Kidney capillary endothelial cell (primary cell): ENCODE measurements at places on chromosomes 6 and 20.

GRCh38 chr6:170344631-170345576 lies 38.3 kb downstream of the FAM120B start:
- peak; percentile 85 for DNase-seq

- no peak for DNase-seq
Measured at GRCh38 chr6:63941747-63942470, 306.3 kb downstream of the PHF3 start.

- DNase-seq: no peak
Measured at GRCh38 chr6:154209555-154209954, 147.0 kb downstream of the IPCEF1 start.

GRCh38 chr6:313087-313486 lies 20.8 kb downstream of the DUSP22 start:
- no peak for DNase-seq

- no peak for DNase-seq
Measured at GRCh38 chr6:159826004-159826403, 25.9 kb downstream of the PNLDC1 start.

GRCh38 chr6:43628393-43629103 lies 516 bp downstream of the GTPBP2 start:
- no peak for DNase-seq

DNA sequence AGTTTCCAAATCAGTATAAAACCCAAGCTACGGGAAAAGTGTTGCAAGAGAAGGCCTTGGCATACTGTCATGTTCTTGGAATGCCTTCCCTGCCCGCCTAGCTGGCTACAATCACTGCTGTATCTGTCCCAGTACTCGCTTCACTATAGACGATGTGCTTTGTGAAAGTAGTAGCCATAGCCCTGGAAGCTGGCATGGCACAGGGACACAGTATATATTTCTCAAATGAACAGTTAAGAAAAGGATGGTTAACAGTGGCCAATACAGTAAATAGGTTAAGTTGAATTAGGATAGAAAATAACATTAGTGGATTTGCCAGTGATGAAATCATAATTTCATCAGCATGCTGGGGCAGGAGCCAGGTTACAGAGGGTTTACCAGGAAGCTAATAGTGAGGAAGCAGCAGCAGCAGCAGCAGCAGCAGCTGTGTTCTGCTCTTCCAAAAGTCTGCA lies 499.3 kb downstream of the CDKAL1 start:
- DNase-seq: no peak

DNA sequence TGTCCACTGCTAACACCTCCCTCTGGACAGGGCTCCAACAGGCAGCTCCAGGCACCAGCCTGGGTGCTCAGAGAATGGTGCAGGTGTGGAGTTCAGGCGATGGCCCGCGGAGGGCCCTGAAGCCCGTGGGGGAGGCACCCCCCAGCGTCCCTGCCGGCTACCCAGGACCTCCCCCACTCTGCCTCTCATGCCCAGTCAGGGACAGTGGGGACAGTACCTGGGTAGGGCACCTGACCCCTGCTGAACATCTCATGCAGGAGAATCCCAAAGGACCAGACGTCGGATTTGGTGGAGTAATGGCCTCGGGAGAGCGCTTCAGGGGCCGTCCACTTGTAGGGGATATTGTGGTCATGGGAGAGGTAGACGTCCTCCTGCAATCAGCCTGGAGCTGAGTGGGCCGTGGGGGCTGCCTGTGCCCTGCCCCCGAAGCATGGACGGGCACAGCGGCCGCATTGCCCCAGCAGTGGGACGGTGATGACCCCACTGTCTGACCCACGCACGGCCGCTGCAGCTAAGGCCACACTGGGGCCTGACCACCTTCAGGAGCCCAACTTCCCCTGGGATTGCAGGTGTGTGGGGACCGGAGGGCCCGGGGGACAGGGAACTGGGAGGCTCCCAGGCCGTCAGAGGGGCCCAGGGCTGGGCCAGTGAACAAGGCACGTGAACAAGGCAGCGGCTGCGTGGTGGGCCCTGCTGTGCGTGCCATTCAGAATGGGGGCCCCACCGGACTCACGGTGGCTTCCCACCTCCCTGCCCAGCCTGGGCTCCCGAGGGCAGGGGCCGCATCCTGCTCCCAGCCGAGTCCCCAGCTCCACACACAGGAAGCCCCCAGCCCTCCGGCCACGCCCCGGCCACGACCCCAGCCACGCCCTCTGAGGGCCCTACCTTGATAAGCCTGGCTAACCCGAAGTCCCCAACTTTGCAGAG lies 7.1 kb downstream of the PTK6 start:
- no peak for DNase-seq

DNA sequence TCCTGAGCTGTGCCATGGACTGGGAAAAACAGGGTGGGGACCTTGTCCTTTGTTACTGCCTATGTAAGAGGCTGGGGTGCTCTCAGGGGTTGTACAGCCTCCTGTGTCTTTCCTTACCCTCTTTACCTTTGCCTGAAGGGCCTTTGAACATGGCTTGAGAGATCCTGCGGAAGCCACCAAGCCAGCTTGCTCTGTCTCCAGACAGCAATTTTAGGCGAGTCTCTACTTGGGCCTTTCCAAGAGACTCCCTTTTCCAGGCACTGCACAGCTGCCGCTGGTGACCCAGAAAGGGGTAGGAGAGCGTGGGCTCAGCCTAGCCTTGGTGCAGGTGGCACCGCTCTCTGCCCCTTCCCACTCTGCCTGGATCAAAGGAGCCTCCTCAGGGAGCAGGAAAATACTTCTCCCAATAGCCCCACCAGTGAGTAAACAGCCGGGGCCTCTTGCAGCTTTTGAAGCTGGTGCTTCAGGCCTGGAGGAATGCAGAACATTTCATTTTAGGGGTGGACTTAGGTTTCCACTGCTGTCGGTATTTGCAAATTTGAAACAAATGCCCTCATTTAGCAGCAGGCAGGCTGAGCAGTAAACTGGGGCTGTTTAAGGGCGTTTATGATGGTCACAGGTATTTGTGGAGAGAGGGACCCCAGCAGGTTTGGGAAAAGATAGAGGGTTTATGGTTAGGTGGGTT lies 13.9 kb downstream of the PTK7 start:
- no peak for DNase-seq

- no peak for DNase-seq
Measured at GRCh38 chr6:156057869-156058268, 602.2 kb upstream of the NOX3 start.

DNA sequence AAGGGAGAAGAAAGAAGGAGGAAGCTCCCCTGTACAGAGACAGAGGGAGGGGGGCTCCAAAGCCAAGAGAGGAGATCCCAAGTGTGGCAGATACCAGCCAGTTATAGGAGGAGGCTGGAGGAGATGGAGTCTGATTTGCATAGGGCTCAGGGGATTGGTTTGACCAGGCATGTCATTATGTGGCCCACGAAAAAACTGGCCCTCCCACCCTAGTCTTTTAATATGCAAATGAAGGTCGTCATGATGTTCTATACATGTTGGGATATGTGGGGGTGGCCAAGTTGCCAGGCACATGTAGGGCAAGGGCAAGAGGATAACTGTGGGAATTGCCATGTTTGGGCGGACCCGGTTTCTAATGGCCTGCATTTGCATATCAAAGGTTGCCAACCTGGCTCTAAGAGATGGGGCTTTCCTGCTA lies 17.6 kb upstream of the ZFP64 start:
- no peak for DNase-seq

GRCh38 chr6:138719744-138720143 lies 53.8 kb upstream of the CCDC28A start:
- DNase-seq: no peak

GRCh38 chr6:7104752-7105151 lies 3.0 kb upstream of the RREB1 start:
- no peak for DNase-seq

DNA sequence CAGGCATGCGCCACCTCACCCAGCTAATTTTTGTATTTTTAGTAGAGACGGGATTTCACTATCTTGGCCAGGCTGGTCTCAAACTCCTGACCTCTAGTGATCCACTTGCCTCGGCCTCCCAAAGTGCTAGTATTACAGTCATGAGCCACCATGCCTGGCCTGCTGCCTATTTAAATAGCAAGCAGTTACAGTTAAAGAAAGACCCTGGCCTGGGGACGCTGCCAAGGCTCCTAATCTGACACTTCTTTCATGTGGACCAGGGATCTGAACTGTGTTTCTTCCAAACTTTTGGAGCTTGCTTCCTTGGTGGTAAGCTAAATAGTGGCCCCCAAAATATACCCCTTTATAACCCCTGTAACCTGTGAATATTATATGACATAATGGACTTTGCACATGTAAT lies 15.3 kb downstream of the PPARD start:
- DNase-seq: no peak

GRCh38 chr6:56445818-56446217 lies 196.9 kb downstream of the DST start:
- no peak for DNase-seq

- DNase-seq: no peak
Measured at GRCh38 chr6:2961506-2961905, 9.9 kb downstream of the SERPINB6 start.

DNA sequence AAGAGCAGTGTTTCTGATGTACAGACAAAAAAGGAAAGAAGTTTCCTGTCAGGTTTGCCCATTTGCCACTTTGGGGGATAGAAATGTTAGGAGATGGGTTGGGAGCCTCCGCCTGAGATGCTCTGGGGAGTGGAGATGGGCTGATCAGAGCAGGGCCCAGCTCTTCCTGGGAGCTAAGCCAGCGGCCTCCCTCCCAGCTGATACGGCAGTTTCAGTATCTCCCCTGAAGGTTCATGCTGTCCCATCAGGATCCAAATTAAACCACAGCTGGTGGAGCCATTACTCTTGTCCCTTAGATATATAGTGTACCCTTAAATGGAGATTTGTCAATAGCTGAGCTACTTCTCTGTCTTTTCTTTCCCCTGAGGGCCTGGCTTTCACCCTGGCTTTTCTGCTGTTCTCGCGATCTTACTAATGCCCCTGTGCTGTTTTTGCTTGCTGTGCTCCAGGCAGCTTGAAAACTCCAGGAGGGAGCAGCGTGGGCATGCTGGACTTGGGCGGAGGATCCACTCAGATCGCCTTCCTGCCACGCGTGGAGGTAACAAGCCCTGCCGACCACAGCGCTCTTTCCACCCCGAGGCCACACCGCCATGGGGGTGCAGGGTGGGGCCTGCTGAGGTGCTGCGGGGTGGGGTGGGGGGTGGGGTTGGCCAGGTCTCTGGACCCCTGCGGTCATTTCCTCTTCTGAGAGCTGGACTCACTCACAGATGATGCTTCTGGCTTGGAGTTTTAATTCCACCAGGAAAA lies 20.9 kb downstream of the ENTPD6 start:
- no peak for DNase-seq

DNA sequence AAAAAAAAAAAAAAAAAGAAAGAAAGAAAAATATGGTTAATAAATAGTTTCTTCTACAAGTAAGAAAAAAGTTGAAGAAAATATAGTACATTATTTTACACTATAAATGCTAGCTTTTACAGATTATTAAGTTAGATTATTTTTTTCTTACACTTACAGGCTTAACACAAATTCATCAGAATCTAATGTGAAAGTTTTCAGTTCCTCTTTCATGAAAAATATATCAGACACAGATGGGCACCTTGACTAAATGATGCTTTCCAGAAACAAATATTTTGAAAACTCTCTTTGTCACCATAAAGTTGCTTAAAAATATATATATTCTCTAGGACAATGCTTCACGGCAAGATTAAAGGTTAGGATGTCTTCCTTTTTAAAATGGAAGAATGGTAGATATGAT lies 321.8 kb upstream of the HSF2 start:
- DNase-seq: no peak

DNA sequence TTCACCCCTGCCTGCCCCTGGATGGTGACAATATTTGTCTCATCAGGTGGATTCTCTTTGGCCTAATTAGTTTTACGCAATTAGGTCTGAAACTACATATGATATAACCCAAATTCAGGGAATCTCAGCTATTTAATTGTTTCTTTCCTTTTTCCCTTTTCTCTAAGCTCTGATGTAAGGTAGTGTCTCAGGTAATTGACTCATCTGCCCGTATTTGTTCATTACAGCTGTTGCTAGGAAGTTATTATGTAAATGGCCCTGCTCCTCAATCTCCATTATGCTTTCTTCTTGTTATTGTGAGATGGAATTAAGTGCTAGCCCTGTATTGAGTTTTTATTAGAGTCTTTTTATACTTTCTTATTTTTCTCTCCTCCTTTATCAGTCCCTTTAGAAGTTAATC lies 378.2 kb upstream of the ARID1B start:
- no peak for DNase-seq

DNA sequence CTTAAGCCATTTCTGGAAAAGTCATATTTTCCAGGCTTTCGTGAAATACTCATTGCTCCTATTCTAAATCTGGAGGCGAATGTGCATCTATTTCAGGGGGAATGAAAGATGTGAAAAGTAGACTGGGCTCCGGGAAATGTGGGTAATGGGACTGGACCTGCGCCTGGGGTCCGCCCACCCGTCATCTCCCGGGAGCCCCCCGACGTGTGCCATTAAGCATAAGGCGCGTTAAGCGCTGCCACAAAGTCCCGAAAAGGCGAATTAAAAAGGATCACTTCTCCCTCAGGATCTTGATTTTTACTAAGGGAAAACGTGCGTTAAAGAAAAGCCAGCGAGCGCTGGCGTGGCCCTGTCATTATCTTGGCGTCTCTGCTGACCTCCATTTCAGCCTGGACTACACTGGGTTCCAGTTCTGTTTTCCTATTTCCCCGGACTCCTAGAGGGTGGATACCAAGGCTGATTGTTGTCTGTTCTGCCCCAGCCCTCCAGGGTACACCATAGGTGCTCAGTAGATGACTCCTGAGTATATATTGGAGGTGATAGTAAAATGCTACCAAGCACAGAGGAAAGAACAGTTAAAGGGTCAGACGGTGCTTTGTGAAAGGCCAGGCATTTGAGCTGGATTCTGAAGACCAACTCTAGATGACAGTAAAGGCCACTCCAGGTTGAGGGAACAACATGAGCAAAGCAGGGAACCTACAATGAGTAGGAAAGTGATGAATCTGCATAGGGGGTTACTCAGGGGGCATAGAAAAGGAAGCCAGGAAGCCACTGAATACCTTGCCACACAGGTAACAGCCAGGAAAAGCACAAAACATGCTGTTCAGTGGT lies 89.2 kb upstream of the ARID1B start:
- peak; percentile 61 for DNase-seq

GRCh38 chr20:50595433-50595895 lies 85.3 kb downstream of the PTPN1 start:
- no peak for DNase-seq

- no peak for DNase-seq
Measured at GRCh38 chr6:86937219-86938079, at the start of gene HTR1E. HTR1E (plus strand) TSS chr6:86937528; CDS start chr6:87015335, 77,807 bp downstream.

- no peak for DNase-seq
Measured at GRCh38 chr6:5201271-5201670, 59.5 kb downstream of the LYRM4 start.

GRCh38 chr6:2369606-2370005 lies 124.2 kb upstream of the GMDS start:
- DNase-seq: no peak

- DNase-seq: no peak
Measured at GRCh38 chr6:108546079-108547049, 14.4 kb upstream of the FOXO3 start.

GRCh38 chr6:68636666-68637065 lies 1.6 kb downstream of the ADGRB3 start:
- DNase-seq: no peak

GRCh38 chr20:56683077-56683865 lies 54.2 kb downstream of the TFAP2C start:
- DNase-seq: no peak
